Smooth muscle cell of the coronary artery (primary cell): ENCODE measurements at places on chromosomes 3 and 15. TPM values are rescaled to one million over a fixed set of nuclear protein-coding genes. Genes with fewer than 3 reads are reported as not detected.

The TUBGCP5 gene
- total RNA-seq = 12.2 and 17.9 TPM in 2 replicates

The NPRL2 gene
- 23.2 and 30.0 TPM in 2 replicates for total RNA-seq

The GOLGA6D gene
- not detected in 2 replicates for total RNA-seq

The UACA gene
- total RNA-seq = 144 and 322 TPM in 2 replicates
